ENCODE measurements at places on chromosomes 3 and 15.

DNA sequence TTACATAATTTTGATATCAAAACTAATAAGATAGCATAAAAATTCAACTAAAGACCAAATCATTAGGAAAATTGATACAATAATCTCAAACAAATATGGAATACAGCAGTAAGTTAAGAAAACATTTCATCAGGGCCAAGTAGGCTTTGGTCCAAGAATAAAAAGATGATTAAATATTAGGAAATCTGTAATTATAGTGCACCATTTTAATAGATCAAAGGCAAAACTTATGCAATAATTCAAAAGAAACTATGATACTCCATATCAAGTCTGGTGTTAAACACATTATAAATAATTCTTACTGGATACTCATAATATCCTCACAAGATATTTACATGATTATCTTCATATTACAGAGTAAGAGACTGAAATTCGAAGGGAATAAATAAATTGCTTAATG lies 51.2 kb downstream of the THRB start:
- DNase-seq: no peak

GRCh38 chr3:127488141-127488672 lies 102.3 kb downstream of the TPRA1 start:
- DNase-seq: no peak

- peak; percentile 76 for DNase-seq
These were observed 5.9 kb downstream of the RNU6-1 start for GRCh38 chr15:67833710-67834511.

- DNase-seq: no peak
These were observed 28.4 kb downstream of the PXYLP1 start for GRCh38 chr3:141259821-141260629.

DNA sequence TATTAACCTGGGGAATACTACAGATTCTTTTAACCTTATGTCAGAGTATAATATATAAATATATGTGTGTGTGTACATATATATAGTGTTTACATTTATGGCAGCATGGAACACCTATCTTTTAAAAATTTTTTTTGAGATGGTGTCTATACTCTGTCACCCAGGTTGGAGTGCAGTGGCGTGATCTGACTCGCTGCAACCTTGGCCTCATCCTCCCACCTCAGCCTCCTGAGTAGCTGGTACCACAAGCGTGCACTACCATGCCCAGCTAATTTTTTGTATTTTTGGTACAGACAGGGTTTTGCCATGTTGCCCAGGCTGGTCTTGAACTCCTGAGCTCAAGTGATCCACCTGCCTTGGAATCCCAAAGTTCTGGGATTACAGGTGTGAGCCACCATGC lies 18.5 kb upstream of the ERICH6 start:
- DNase-seq: no peak

GRCh38 chr15:44550256-44550655 lies 13.3 kb downstream of the EIF3J start:
- DNase-seq: no peak

DNA sequence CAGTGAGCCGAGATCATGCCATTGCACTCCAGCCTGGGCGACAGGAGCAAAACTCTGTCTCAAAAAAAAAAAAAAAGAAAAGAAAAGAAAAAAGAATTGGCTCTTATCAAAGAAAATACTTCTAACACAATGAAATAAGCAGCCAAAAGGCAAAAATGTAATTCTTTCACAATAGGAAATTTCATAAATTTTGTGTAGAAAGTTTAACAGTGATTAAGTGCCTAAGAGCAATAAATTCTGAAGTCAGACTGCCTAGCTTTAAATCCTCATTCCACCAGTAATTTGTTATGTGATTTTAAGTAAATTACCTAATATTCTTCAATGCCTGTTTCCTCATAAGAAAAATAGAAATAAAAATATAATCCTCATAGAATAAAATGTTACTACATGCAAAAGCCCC lies 24.6 kb downstream of the HLTF start:
- no peak for DNase-seq

GRCh38 chr3:95615592-95616310 lies 1198.6 kb upstream of the EPHA6 start:
- DNase-seq: no peak

DNA sequence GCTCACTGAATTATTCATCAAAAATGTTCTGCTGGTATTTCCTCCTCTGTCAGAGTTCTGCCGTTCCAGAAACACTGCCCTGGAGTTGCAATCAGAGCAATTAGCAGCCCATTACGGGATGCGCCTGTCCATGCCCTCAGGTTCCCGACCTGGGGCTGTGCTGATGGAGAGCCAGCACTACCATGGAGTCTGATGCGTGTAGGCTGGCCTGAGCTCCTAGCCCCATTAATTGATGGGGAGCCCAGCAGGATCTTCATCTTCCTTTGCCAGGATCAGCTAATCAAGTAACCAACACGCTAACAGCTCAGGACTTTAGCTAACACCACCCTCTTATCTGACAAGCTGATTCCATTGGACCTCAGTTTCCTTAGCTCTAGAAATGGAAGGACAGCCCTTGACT lies 164.2 kb downstream of the ABHD5 start:
- no peak for DNase-seq

DNA sequence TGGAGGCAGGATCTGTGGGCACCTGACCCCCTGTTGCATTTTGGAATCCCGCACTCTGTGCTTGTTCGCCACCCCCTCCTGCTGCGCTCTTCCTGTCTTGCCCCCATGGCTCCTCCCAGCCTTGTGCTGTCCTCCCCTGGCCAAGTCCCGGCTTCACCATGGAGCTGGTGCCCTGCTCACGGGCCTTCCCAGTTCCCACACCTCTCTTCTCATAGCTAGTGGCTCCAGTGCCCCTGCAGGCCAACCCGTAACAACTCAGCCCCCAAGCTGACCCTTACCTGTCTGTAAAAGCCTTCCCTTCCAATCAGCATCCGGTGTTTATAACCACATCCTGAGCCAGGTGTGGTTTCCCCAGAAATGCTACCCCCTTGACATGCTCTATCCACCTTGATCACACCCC lies 407.7 kb upstream of the C2CD4B start:
- DNase-seq: no peak

DNA sequence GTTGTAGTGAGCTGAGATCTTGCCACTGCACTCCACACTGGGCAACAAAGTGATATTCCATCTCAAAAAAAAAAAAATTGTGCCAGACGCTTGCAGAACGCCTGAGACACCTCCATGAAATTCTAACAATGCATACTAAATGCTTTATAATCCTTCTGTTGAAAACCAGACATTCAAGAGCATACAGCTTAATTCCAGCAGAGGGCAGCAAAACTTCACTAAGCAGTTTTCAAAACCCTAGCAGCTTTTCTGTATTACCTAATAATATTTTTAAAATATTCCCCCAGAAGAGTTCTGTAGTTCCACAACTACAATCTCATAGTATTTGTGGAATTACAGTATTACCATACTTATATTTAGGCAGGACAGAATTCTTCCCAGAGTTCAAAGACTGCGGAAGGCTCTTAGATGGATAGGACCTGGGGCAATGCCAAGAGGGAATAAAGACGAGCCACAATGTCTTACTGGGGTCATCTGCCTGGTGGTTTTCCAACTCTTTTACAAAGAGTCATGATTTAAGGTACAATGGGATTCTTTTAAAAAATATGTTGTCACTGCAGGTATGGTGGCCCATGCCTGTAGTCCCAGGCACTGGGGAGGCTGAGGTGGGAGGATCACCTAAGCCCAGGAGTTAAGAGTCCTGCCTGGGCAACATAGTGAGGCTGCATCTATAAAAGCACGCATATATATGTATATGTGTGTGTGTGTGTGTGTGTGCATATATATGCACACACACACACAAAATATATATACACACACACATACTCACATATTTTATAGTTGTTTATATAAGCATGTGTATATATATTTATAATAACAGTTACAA lies 19.6 kb upstream of the TASOR start:
- DNase-seq: peak; percentile 61

GRCh38 chr3:103218146-103218545 lies 783.3 kb downstream of the ZPLD1 start:
- no peak for DNase-seq

- no peak for DNase-seq
These were observed 242.0 kb downstream of the NFKBIZ start for GRCh38 chr3:102091358-102091757.

DNA sequence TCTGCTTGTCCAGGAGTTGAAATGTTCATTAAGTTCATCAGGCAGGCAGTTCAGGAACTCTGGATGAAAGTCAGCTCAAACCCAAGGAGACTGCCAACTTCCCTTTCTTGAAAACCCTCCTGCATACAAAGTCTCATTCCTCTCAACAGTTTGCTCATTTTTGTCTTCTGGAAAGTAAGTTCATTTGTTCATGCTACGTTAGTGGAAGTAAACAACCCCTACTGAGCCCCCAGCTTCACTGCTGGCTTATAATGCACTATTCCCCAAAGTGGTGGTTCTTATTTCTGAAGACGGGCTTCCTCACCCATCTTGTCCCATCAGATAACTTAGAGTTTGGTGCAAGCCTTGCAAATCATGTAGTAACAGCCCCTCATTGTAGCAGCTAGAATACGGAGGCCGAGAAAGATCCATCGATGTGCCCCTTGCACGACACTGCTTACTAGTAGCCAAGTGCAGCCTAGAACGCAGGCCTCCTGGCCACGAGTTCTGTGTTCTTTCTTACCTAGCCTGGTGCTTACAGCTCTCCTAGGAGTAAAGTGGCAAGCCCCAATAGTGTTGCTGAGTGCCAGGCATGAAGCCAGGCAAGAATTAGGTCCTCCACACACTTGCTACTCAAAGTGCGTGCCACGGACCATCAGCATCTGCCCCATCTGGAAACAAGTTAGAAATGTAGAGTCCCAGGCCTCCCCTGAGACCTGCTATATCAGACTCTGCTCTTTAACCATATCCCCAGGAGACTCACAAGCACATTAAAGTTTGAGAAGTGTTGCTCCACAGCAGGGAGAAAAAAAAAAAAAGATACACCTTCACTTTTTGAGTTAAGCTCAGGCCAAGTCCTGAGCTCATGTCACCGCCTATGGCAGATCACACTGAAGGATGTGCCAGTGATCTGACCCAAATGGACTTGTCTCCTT lies 82.5 kb downstream of the RFTN1 start:
- DNase-seq: no peak

DNA sequence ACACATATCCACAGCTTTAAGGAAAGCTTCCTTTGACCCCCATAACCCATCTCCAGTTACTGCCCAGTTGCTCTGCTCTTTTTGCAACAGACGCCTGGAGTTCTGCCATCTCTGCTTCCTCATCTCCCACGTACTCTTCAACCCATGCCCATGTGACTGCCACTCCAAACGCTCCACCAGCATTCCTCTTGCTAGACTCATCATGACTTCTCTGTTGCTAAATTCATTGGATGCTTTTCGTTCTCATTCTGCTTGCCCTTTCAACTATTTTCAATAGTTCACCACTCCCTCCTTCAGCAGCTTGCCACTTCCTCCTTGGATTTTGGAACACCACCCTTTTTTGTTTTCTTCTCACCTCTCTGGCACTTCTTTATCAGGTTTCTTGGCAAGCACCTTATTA lies 2.7 kb upstream of the KNSTRN start:
- no peak for DNase-seq

GRCh38 chr3:179174898-179175297 lies 26.7 kb downstream of the PIK3CA start:
- DNase-seq: no peak

DNA sequence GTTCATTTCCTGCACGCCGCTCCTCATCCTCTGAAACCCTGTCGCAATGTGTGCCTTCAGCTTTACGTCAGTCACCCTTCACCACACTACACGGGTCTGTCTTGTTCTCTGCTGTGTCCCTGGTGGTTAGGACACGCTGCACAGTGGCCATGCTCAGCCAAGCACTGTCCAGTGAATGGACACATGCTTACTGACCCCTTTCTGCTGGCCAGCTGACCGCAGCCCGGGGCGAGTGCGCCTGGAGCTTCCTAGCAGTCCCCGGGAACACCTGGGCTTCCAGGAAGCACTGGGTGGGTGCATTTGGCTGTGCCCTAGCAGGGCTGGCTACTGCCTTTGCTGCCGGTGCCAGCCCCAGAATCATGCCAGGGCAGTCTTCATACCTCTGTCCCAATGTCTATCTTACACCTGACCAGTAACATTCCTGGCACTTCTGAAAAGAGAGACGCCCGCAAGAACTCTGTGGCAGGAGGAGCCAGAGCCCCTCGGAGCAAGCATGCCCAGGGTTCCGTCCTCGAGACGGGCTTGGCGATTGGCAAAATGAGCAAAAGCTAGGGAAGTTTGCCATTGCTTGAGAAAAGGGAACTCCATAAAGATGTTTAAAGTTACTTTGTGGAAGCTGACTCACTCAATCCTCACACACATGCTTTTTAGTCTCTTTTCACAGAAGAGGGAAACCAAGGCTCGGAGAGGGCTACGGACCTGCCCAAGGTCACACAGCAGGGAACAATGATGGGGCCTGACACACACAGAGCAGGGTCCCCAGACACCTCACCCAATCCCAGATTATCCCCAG lies 15.7 kb upstream of the ZXDC start:
- no peak for DNase-seq
